Inflammatory macrophage (primary cell): ENCODE measurements at places on chromosomes 6 and 20.

GRCh38 chr6:80094017-80094416, 12.5 kb upstream of the BCKDHB start:
- DNase-seq = peak; percentile 7

- DNase-seq = no peak
Observed at GRCh38 chr6:91075244-91075976, 488.5 kb upstream of the MAP3K7 start.

- peak; percentile 3 for DNase-seq
Observed at GRCh38 chr20:57090590-57091560, 175.6 kb downstream of the BMP7 start.

DNA sequence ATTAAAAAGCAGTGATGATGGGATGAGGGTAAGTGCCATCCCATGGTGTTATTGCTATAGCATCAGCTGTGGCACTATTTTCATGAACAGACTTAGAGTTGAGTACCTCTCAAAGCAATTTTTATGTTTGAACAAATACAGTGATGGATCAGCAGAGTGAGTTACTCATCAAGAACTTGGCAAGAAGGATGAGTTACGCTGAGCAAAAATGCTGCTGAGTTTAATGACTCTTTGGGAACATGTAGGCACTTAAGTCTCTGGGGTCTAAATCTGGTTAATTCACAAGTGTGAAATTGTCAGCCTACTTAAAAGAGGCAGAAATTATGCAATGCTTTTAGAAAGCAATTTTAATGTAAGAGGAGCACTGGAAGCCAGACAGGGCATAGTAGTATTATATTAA, 78.5 kb upstream of the AHI1 start:
- no peak for DNase-seq

GRCh38 chr20:2220298-2220697, 75.5 kb upstream of the TGM3 start:
- DNase-seq = no peak

- peak; percentile 45 for DNase-seq
Observed at GRCh38 chr6:116682334-116682712, 1.3 kb downstream of the KPNA5 start.

GRCh38 chr6:127182501-127182900, 64.0 kb downstream of the RSPO3 start:
- DNase-seq = peak; percentile 33

GRCh38 chr6:128074567-128074966, 173.7 kb upstream of the THEMIS start:
- no peak for DNase-seq

GRCh38 chr6:76886900-76887299, 576.4 kb downstream of the HTR1B start:
- no peak for DNase-seq

- no peak for DNase-seq
Observed at GRCh38 chr6:8195714-8196102, 93.4 kb upstream of the EEF1E1 start.

DNA sequence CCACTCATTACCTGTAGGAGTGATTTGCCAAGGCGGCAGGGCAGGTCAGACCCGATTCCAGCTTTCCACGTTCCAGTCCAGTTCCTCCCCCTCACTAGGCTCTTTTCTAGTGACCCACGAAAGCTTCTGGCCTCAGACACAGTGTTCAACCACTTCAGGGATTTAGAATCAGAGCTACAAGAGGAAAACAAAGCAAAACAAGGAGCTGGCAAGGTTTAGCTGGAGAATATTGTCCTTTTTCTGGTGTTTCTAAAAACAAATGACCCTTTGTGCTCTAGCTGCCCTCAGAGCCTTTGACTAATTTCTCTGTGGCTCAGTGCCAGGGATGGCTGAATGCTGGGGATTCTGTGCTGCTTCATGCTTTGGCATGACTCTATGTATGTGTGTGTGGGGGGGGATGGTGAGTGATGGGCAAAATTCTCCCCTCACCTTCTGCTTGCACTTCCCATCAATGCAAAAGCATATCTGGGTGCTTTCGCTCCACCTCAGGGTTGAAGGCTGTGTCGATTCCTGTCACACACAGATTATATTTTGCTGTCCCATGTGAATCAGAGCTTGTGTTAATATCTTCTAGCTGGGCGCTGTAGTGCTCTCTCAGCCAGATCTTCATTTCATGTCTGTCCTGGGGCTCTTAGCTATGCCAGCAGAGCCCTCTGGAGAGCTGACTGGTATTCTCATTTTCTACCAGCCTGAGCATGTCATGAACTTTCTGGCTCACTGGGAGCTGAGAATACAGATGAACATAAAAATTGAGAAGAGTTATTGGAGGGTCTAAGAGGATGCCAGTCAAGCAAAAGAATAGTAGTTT, 19.3 kb upstream of the NEDD9 start:
- DNase-seq = no peak

DNA sequence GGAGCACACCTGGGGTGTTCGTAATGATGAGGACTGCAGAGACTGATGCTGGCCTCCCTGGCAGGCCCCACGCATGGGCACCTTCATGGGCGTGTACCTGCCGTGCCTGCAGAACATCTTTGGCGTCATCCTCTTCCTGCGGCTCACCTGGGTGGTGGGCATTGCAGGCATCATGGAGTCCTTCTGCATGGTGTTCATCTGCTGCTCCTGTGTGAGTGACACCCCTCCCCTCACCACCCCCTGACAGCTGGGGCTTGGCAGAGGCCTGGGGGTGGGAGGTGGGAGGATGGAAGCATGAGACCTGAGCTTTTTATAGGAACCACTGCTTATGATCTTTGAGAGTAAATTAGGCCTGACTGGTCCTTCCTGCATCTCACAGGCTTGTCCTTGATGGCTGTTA, 6.7 kb downstream of the SLC12A5 start:
- DNase-seq = no peak

- DNase-seq = peak; percentile 15
Observed at GRCh38 chr20:12570371-12570770, 438.4 kb upstream of the SPTLC3 start.

DNA sequence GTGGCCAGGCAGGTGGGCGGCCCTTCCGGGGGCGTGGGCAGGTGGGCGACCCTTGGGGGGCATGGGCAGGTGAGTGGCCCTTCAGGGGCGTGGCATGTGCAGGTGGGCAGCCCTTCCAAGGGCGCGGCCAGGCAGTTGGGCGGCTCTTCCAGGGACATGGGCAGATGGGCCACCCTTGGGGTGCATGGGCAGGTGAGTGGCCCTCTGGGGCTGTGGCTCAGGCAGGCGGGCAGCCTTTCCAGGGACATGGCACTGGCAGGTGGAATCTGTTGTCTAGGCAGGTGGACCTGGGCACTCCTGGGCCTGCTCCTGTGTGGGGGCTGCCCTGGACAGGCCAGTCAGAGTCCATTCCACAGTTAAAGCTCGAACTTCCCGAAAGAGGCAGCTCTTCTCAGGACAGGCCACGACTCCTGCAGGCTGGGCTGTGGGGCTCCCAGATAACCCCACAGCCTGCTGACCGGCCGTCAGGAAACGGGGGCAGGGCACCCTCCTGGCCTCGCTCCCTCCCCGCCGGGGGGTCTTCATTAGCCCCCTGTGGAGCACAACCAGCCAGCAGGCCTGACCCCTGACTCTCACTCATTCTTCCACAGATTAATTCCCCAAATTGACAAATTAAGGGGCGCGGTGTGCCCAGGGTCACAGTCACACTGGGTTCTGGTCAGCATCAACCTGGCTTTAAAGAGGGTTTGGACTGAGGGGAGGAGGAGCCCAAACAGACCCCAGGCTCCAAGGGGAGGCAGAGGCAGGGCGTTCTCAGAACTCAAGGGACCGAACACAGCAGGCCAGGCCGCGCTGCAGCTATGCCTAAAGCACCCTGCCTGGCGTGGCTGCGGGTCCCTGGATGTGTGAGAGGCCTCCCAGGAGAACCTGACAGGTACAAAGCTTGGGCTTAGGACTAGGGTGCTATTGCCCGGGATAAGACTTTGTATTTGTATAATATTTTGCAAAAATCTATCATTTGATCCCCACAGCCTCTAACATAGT, 130.0 kb downstream of the DLL1 start:
- DNase-seq = no peak

- DNase-seq = no peak
Observed at GRCh38 chr20:35042268-35042667, 50.3 kb downstream of the TRPC4AP start.

- peak; percentile 31 for DNase-seq
Observed at GRCh38 chr6:143840595-143841265, 2.4 kb upstream of the LTV1 start.

DNA sequence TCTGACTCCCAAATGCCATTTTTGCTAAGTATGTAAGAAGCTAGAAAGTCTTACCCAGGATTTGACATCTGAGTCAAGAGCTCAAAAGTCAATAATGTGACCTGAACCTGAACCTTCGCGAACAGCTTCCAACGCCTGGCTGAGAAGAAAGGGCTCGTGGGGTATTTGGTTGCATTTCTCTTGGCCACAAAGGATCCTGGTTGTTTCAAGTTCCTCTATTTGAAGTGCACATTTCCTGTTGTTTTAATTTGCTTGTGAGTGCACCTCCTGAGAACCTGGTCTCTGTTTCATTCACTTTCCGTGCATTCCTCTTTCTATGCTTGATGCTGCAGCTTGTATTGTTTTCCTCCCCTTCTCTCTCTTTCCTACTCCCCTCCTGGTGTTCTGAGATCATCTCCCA, 212.5 kb downstream of the FOXA2 start:
- peak; percentile 23 for DNase-seq

DNA sequence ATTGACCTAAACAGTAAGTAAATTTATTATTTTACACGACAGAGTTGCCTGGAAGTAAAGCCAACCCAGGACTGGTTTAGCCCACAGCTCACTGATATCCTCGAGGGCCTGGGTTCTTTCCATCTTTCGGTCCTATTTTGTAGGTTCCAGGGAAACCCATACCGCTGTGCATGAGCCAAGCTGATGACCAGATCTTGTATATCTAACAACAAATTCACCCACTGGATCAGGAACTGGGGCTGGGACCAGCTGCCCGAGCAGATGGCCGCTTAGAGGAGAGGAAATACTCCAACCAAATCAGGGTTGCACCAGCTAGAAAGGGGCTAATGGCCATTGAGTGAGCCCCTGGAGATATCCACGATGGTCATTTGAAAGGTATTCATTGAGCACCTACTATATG, 139.2 kb downstream of the BACH2 start:
- DNase-seq = no peak

- DNase-seq = peak; percentile 17
Observed at GRCh38 chr6:145749632-145750031, 14.3 kb upstream of the EPM2A start.

DNA sequence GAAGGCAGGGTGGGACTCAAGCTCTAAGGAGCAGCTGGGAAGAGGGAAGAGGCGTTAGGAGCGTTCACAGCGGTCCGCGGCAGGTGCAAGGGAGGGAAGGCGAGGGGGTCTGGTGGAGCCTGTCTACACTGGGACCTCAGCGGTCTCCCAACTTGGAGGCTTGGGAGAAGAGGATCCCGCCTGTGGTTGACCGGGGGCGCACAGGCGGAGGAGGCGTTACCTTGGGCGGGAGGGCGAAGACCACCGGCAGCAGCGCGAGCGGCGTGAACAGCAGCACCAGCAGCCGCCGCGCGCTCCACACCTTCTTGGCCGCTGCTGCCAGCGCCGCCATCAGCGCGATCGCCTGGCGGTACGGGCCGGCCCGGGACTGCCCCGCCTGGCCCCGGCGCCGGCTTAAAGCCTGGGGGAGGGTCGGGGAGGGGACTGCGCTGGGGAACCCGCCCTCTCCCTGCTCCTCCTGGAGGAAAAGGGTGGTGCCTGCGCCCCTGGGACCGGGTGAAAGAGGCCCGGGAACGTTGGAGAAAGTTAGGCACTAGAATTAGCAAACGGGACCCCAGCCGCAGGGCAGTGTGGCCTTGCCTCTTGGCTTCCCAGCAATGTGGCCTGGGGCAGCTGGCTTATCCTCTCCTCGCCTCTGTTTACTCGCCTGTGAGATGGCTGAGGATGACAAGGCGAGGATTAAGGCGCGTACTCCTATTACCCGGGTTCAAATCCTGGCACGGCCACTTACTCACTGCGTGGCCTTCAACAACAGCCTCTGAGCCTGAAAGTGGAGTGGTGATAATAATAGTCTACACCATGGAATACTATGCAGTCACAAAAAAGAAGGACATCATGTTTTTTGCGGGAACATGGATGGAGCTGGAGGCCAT, at the start of gene SLC13A3:
Gene SLC13A3, minus strand, starts transcription at position 369 of the 872 bp plus-strand sequence. Its CDS starts 38 bp downstream, at position 331.
- no peak for DNase-seq

- no peak for DNase-seq
Observed at GRCh38 chr6:166450167-166450873, 67.6 kb upstream of the MPC1 start.

DNA sequence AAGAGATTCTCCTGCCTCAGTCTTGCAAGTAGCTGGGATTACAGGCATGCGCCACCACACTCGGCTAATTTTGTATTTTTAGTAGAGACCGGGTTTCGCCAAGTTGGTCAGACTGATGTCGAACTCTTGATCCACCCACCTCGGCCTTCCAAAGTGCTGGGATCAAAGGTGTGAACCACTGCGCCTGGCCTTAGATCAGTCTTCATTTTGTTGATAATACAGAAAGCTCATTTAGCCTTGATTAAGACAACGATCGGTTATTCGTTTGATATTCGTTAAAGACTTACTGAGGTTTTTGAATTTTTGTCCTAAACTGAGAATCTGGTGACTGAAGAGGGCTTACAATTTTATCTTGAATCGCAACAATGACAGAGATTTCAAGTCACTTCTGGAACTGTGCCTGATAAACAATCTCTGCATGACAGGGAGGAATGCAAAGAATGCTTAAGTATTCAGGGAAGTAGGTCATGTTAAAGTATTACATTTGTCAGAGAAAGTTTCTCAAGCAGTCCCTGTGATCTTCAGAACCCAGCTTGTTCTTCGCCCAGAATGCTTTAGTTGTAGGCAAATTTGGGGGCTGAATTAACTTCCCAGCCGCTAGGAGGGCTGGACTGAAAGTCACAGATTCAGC, 14.8 kb downstream of the AKAP12 start:
- DNase-seq = no peak

- peak; percentile 95 for DNase-seq
Observed at GRCh38 chr6:26537846-26538571, at the start of gene HMGN4. HMGN4 (plus strand) TSS chr6:26538366; CDS start chr6:26545207, 6,841 bp downstream.

DNA sequence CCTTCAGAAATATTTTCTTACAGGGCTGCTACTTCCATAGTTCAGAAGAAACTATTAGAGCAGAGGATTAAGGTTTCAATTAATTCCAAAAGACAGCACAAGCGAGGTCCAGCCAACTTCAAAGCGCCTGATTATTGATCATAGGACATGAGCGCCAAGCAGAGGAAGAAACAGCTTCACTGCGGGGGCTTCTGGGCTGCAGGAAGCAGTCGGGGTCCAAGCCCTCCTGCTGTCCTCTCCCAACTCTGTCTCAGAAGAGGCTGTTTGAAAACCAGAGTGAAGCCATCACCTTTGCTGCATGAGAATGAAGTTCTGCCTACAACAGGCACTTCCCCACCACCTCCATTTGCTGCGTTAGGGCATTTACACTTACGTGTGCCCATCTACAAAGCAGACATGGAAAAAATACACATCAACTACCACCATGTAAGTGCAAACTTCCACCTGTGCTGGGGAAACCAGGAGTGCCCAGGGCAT, 23.9 kb downstream of the SUMO4 start:
- no peak for DNase-seq

GRCh38 chr20:2165871-2166270, 64.2 kb downstream of the STK35 start:
- DNase-seq = no peak

- no peak for DNase-seq
Observed at GRCh38 chr6:89630488-89630887, 8.1 kb downstream of the LYRM2 start.
